ENCODE measurements at places on chromosomes 11 and 22.

- no peak for DNase-seq
These were observed 562 bp downstream of the FOLR3 start for GRCh38 chr11:72135891-72136683.

- no peak for DNase-seq
These were observed 45.0 kb upstream of the APOA1 start for GRCh38 chr11:116882386-116882785.

DNA sequence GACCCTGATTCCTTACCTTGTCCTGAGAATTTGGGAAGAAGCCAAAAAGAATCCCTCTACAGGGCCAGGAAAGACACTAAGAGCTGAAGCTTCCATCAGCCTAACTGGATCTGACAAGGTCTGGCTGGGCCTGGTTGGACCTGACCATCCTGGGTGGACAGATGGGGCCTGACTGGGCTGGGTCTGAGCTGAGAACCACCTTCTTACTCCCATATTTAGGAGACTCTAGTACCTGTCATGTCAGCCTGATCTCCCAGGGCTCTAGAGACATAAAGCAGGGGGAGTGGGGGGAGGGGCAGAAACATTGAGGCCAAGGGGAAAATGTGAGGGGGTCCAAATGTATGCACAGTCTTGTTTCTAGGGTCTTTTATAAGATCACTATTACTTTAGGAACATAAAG, 129.9 kb downstream of the BUD13 start:
- DNase-seq, result no peak

- DNase-seq, result peak; percentile 52
These were observed 19.5 kb upstream of the SLC22A12 start for GRCh38 chr11:64571410-64572091.

- DNase-seq, result no peak
These were observed 205.9 kb downstream of the ST3GAL4 start for GRCh38 chr11:126561327-126561893.

- DNase-seq, result no peak
These were observed 143.3 kb upstream of the MTNR1B start for GRCh38 chr11:92826136-92826535.

- DNase-seq, result no peak
These were observed 25.9 kb upstream of the LYVE1 start for GRCh38 chr11:10594407-10594806.

DNA sequence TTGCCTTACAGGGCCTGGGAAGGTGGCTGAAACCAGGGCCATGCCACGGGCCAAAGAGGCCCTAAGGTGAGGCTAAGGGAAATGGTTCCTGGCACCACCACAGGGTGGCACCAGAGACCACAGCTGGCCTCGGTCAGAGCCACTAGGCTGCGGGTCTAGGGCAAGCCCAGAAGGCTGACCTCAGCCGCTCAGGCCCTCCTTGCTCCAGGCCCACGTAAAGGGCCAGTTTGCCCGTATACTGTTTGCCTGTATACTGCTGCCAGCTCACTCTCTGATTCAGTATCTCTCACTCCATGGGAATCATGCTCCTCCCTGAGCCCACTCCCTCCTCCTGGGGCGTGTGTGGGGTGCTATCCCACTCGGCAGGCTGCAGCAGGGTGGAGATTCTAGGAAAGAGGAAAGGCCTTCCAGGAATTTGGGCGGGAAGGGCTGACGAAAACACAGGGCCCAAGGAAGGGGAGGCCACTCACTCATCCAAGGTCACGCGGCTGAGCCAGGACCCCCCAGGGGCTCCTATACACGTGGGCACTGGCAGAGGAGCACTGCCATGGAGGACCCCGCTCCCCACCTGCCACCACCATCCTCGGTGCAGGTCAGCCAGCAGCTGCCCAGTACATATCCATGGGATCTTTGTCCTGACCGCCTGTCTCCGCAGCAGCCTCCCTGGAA, 62.4 kb downstream of the NECTIN1 start:
- DNase-seq, result no peak

DNA sequence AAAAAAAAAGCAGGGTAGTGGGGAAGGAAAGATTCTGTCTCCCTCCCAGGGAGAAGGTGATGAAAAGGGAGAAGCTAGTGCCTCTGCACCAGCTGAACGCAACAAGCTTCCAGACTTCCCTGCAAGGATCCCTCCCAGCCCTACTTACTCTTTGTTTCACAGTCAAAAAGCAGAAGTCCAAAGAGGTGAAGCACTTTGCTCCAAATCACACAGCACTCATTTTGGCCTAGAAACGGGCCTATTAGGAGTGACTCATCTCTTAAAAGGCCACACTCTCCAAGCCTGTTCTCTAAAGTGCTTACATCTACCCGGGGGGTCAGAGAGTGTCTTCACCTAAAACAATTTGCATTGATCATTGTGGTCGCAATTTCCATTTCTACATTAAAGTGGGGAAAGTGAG, 17.7 kb upstream of the GRK3 start:
- DNase-seq, result no peak

- peak; percentile 51 for DNase-seq
These were observed at the start of gene ZBTB16 for GRCh38 chr11:114059278-114059983. Gene ZBTB16 (plus strand): TSS chr11:114059711. CDS start chr11:114063301, 3,590 bp downstream.

- no peak for DNase-seq
These were observed 42.7 kb downstream of the PPP6R3 start for GRCh38 chr11:68503251-68503687.

- DNase-seq, result no peak
These were observed 10.4 kb upstream of the PPP2R1B start for GRCh38 chr11:111776398-111777093.

- no peak for DNase-seq
These were observed 70.7 kb upstream of the AKIP1 start for GRCh38 chr11:8839957-8840945.

- no peak for DNase-seq
These were observed 27.8 kb downstream of the RELT start for GRCh38 chr11:73404048-73404447.

DNA sequence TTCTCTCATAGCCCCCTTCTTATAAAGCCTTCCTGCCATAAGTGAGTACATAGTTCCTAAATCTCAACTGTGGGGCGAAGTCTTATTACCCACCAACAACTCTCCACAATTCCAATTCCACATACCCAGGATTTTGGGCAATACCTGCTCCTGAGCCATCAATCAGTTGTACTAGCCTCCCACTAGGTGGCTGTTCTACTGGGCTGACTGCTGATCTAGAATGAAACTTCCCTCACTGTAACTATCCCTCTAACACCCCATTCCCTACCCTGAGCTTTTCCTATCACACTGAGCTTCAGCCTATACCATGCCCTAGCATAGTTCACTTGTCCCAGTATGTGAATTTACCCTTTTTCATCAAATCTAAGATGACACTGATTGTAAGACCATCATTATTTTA, 52.5 kb downstream of the RRAS2 start:
- no peak for DNase-seq

GRCh38 chr11:33753304-33753967, 17.2 kb upstream of the CD59 start:
- DNase-seq, result no peak

DNA sequence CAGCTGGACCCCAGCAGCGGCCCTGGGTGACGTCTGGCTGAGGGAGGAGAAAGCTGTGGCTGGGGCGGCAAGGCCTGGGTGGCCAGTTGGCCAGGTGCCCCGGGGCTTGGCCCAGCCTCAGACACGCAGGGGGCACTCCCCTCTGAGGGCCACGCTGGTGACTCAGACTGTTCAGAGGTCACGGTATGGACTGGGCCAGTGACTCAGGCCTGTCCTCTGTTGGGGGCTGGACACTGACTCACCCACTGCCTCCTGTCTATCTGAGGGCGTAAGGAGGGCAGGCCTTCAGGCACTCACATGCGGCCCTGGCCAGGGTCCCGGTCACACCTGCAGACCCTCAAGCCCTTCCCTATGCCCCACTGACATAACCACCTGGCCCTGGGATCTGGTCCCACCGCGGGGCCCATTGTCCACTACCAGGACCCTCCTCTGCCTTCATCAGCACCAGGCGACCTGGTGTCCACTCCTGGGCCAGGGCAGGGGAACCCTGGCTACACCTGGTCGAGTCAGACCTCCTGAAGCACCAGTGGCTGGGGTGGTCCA, 3.7 kb upstream of the MUC5AC start:
- DNase-seq, result no peak

DNA sequence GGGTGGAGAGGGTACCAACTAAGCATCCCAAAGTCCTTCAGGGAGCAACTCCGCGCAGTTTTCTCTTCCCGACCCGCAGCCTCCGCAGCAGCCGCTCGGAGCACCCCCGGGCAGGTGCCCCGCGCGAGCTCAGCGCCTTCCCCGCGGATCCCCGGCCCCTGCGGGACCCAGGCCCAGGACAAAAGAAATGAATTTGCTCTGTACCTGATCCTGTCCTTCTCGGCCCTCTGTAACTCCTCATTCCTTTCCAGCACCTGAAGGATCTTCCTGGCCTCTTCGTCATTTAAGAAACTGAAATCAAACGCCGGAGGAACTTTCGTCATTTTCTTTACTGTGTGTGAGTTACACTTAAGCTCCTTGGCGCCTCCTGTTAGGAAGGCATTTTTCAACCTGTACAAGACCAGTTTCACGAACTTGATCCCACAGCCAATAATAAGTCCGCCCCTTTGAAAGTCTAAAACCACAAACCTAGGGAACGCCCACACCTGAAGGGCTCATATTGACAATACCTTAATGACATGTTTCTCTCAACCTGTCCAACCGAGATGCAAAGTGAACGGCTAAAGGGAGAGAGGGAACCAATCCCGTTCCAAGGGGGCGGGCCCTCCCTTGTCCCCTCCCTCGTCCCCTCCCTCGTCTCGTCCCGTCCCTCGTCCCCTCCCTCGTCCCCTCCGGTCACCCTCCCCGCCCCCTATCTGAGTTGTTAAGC, at the start of gene EXPH5:
Gene EXPH5, minus strand, starts transcription at position 555 of the 709 bp plus-strand sequence. Its CDS starts 232 bp downstream, at position 323.
- peak; percentile 90 for DNase-seq

DNA sequence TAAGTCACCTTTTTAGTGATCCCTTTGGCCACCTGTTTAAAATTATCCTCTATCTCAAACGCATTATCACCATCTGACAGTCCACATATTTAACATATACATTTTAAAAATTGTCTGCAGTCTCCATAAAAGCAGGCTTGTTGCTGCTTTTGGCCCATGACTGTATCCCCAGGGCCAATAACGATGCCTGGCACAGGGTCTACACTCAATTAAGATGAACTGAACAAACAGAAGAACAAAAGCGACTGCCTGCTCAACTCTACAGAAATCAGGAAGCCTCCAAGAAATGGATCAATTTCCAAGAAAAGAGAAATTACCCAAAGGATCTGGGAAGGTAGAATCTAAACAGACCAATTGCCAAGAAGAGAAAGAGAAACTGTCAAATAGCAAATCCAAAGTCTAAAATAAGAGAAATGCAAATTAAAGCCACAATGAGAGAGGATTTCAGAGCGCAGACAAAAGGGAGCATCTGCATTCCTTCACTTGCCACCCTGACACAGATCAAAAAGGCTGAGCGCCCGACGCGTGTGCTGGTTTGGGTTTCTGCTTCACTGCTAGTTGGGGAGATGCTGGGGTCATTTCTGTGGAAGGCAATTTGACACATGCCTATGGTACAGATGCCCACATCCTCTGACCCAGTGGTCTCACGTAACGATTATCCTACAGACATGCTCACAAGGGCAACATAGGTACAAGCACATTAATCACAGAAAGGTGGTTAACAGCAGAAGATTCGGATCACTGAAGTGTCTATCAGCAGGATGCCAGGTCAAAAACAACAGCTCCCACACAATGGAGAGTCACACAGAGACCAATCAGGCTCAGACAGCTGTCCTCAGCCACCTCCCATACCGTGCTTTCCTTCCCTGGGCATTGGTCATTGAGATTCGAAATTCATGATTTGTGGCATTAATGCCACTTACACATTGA, 55.9 kb downstream of the SHISAL1 start:
- DNase-seq, result no peak

DNA sequence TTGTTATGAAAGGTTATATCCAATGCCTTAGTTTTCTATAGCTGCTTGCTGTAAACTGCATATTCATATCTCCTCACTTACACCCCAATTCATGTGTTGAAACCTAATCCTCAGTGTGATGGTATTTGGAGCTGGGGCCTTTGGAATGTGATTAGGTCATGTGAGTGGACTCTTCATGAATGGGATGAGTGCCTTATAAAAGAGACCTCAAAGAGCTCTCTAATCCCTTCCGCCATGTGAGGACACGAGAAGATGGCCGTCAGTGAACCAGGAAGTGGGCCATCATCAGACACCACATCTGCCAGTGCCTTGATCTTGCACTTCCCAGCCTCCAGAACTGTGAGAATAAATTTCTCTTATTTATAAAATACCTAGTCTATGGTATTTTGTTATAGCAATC, 79.3 kb downstream of the CYP2R1 start:
- DNase-seq, result no peak

DNA sequence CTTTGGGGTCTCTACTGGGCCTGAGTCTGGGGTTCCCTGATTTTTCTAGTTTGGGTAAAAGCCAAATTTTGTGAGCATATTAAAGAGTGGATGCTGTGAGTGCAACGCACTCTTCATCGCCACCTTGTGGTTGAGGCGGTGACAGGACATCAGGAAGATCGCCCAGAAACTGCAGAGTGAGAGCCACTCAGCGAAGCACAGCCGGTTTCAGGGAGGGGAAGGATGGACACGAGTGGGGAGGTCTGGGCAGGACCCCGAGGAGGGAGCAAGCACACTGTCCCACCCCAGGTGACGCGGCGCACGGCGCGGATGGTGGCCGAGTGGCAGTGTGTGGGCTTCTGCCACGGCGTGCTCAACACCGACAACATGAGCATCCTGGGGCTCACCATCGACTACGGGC, 9.1 kb downstream of the SELENOO start:
- DNase-seq, result peak; percentile 46

DNA sequence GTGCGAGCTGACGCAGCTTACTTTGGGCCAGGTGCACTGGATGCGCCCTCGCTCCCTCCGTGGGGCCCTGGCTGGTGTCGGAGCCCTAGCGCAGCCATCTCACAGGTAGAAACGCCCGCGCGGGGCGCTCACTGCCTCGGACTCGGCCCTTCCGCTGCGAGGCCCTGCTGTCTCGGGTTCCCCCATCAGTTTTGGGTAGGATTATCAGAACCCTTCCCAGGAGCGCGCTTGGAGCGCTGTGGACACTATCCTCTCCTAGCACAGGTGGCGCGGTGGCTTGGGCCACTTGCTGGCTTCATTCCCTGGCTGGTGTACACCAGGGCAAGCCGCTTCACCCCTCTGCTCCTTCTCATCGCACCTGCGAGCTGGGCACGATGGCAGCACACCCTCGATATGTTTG, 35.7 kb upstream of the B3GAT1 start:
- DNase-seq, result no peak

Measured in NCI-H2171 (cell line).